ENCODE measurements at places on chromosomes 1 and 21. TPM values are rescaled to one million over a fixed set of nuclear protein-coding genes. Genes with fewer than 3 reads are reported as not detected.

Gene SLX9
- total RNA-seq: 60.2 TPM

Gene SHISAL2A
- not detected for total RNA-seq

Gene PGLYRP4
- total RNA-seq: not detected

Gene ERO1B
- 3.4 TPM for total RNA-seq

Gene SERINC2
- total RNA-seq: 28.4 TPM

Gene AIRE
- not detected for total RNA-seq

Gene ETS2
- total RNA-seq: 80.5 TPM

Gene HSPA6
- total RNA-seq: 1.4 TPM

Gene TAS1R1
- total RNA-seq: not detected

Gene OLFML2B
- total RNA-seq: 0.35 TPM

Gene OR6N1
- total RNA-seq: not detected

Gene SWT1
- 1.6 TPM for total RNA-seq

Gene GJA8
- total RNA-seq: not detected

Gene CHIT1
- not detected for total RNA-seq

Gene LINGO4
- not detected for total RNA-seq

Gene MUL1
- 41.7 TPM for total RNA-seq

Gene KCNH1
- 3.0 TPM for total RNA-seq

Gene CHIA
- total RNA-seq: not detected

Gene NHLH1
- total RNA-seq: 0.78 TPM

Gene SPRR2F
- not detected for total RNA-seq

Gene PKLR
- not detected for total RNA-seq

Gene AMY2B
- total RNA-seq: 0.84 TPM

Gene MSH4
- total RNA-seq: not detected

Gene ANKRD45
- total RNA-seq: 0.15 TPM

Measured in A549 treated with CpdA at 1 μM for 4 hours (cell line).